ENCODE measurements at places on chromosomes 4 and X. TPM values are rescaled to one million over a fixed set of nuclear protein-coding genes. Genes with fewer than 3 reads are reported as not detected.

HHIP gene
- 4.0 TPM for total RNA-seq

DNA sequence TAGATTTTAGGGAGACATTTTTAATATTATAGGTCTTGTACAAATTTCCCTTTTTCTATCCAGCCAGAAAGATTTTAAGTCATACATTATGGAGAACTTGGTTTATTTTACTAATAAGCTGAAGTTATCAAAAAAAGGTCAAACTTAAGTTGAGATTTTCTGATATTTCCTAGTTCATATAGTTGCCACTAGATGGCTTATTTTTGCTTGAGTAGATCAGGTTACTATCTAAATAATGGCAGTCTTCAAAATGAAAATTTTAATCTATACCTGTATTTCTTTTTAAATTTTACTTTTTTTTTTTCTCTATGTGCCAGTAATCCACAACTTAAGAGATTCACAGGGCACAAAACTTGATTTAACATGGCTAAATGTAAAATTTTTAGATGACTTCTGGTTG lies 52.3 kb downstream of the USP9X start:
- peaks cover 26% of the 10 kb centered on the region for H3K36me3 ChIP-seq
- H3K27me3 ChIP-seq, result no peaks in the 10 kb centered on the region
- no peak overlapping the region for H3K4me3 ChIP-seq
- H3K27ac ChIP-seq, result no peak overlapping the region
- DNase-seq, result no peak
- H3K4me1 ChIP-seq, result no peaks in the 10 kb centered on the region

MAGEC2 gene
- total RNA-seq, result not detected

DNA sequence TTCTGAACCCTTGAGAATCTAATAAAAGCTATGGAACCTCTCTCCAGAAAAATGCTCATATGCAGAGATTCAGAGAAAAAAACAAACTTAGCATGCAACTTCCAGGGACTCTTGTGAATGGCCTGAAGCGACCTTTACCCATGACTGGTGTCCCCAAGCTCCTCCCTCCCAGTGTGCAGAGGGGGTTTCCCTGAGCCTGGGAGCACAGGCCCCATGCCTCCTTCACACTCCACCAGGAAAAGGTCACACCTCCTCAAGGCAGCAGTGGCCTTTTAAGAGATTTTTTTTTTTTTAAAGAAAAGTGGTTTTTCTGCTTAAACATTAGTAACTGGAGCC lies 13.3 kb upstream of the UBA6 start:
- no peak overlapping the region for H3K4me3 ChIP-seq
- peaks cover 15% of the 10 kb centered on the region for H3K4me1 ChIP-seq
- H3K36me3 ChIP-seq, result no peaks in the 10 kb centered on the region
- H3K27me3 ChIP-seq, result no peaks in the 10 kb centered on the region
- no peak for DNase-seq

COL4A5 gene
- 57.1 TPM for total RNA-seq

GRCh38 chr4:47213971-47214370 lies 182.6 kb downstream of the GABRB1 start:
- no peaks in the 10 kb centered on the region for H3K27me3 ChIP-seq
- H3K4me1 ChIP-seq, result peaks cover 48% of the 10 kb centered on the region
- peak; percentile 98 for DNase-seq
- H3K27ac ChIP-seq, result peak overlapping the region; percentile 97
- H3K4me3 ChIP-seq, result no peak overlapping the region

ZNF732 gene
- total RNA-seq, result 1.4 TPM

All from astrocyte (in vitro differentiated cells and primary cell).